Dermis microvascular lymphatic vessel endothelial cell (primary cell): ENCODE measurements at places on chromosomes 13 and 19. TPM values are rescaled to one million over a fixed set of nuclear protein-coding genes. Genes with fewer than 3 reads are reported as not detected.

PALM3 gene
- under 0.01 TPM in 1 of 2 replicates, not detected in the other for total RNA-seq

ZGLP1 gene
- 0.13 and 0.38 TPM in 2 replicates for total RNA-seq

CRX gene
- total RNA-seq: not detected in 2 replicates

ZNF415 gene
- total RNA-seq: 1.2 and 1.8 TPM in 2 replicates
